ENCODE measurements at places on chromosomes 11 and 22.

DNA sequence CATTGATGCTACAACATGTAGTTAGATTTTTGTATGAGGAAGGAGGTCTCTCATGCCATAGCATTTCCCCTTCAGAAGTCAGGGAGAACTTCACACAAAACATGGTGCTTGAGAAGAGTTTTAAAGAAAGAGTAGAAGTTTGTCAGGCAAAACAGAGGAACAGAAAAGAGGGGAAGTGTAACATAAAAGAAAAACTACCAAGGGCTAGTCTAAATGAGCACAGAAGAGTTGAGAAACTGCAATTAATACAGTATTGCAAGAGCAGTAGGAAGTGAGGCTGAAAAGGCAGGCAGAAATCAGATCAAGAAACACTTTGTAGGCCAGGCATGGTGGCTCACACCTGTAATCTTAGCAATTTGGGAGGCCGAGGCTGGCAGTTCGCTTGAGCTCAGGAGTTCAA is 61.0 kb downstream of the FAM168A start:
- DNase-seq: no peak

DNA sequence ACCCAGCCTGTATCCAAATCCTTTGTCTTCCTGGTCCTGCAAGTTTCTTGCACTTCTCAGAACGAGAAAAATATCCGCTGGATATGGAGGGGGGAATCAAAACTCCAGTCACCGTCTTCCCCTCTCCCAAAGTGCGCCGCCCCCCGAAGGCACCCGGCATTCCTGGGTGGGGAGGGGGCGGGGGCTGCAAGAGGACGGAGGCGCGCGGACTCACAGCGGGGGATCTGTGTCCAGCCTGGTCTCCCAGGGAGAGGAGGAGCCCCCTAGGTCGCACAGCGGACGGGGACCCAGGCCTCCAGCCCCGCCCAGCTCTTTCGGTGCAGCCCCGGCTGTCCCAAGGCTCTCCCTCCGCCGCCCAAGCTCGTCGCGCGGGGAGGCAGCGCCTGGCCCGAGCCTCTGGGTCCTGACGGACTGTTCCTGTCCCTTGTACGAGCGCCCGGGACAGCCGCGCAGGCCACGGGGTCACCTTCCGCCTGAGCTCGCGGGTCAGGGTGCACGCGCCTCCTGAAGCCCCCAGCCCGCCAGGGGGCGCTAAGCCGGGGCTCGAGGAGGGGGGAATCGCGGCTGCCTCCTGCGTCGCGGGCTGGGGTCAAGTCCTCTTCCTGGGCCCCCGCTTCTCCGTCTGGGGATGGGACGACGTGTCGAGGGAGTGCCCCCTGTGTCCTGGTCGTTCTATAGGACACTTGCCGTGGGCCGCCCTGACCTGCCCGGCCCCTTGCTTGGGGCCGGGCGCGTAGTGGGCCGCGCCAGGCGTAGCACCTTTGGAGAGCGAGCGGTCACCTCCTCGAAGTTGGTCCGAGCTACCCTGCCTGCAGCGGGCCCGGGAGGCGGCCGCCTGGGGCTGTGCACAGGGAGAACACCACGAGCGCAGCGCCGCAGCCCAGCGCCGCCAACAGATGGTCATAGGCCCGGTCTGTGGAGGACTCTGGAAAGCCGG is 2.4 kb upstream of the WNT11 start:
- DNase-seq: peak; percentile 50

- DNase-seq: no peak
Measured at GRCh38 chr11:46776878-46777277, 57.9 kb downstream of the F2 start.

DNA sequence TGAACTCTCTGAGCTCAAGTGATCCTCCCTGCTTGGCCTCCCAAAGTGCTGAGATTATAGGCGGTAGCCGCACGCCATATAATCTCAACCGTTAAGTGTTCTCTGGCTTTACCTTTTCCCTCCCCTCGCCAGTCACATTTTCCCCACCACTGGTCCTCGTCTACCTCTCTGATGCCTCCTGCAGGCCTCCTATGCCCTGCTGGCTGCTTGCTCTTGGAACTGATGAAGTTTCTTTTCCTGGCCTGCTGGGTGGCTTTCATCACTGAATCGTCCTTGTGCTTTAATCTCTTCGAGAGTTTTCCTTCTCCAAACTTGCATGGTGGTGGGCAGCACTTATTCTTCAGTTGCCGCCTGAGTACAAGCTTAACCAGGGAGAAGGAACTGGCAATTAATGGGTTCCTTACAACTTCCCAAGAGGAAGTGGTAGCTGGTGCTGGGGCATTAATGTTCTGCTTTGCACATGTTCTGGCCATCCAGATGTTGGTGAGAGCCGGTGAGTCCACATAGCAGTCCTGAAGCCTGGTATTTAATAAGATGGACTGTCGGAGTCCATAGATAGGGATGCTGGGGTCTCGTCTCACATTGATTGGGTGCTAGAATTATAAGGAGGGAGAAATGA is 1.3 kb downstream of the C22orf31 start:
- DNase-seq: no peak

GRCh38 chr22:46769191-46769675 is 6.8 kb downstream of the TBC1D22A start:
- no peak for DNase-seq

- no peak for DNase-seq
Measured at GRCh38 chr22:48354096-48354495, 1473.6 kb downstream of the BRD1 start.
